ENCODE measurements at places on chromosomes 2 and 18.

GRCh38 chr2:10170256-10170655 lies 47.7 kb downstream of the RRM2 start:
- DNase-seq: no peak

- DNase-seq: no peak
These were observed 3.8 kb upstream of the TMSB10 start for GRCh38 chr2:84901593-84902120.

DNA sequence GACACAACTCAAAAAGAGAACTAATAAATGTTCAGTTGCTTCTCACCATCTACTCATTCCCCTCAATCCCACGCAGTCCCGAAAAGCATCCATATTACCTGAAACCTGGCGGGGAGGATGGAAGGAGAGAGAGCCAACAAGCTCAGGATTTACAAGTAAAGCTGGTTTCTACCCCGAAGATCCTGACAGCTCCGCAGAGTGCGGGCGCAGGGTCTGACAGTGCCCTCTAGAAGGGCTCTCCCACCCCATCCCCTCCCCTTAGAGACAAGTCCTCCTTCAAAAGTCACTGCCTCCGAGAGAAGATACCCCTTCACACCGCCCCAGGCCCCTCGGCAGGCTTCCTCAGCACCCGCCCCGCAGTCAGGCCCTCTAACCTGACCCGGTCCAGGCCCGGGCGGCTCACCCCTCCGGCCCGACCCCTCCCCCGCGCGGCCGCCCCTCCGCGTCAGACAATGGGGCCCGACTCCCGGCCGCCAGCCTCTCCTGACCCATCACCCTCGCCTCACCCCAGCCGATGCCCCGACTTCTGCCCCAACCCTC lies 550 bp downstream of the RAB1A start:
- DNase-seq: no peak

GRCh38 chr2:25066455-25066854 lies 24.6 kb downstream of the EFR3B start:
- no peak for DNase-seq

- no peak for DNase-seq
These were observed 21.7 kb downstream of the CEP68 start for GRCh38 chr2:65077898-65078297.

GRCh38 chr2:64405581-64406406 lies 48.2 kb upstream of the LGALSL start:
- DNase-seq: no peak

GRCh38 chr2:11833601-11834000 lies 87.2 kb downstream of the LPIN1 start:
- no peak for DNase-seq

- DNase-seq: no peak
These were observed 58.8 kb downstream of the RPL37A start for GRCh38 chr2:216557413-216557812.

GRCh38 chr18:58321986-58322385 lies 278.0 kb downstream of the NEDD4L start:
- peak; percentile 72 for DNase-seq

DNA sequence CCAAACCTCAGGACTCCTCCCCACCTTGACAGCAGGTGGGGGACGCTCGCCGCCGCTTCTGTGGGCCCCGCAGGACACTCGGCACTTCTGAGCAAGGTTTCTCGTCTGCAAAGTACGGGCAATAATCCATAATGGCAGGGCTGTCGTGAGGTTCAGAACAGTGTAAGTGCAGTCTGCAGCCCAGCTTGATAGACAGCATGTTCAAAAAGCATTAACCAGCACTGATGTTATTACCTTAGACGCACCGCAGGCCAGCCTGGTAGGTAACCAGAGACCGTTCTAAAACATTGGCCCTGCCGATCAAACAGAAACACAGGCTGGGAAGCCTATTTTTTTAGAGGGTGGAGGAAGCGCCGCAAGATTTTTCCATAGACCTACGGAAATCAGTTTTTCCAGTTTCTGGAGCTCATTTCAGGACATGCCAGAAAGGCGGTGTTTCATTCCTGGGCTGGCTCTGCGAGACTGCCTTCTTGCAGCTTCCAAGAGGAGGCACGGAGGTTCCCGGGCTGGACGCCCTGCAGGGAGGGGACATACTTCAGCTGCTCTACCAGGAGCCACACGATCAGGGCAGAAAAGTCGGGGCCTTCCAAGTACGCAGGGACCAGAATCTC lies 148.7 kb downstream of the TPO start:
- DNase-seq: no peak

All from NCI-H2081 (cell line).